ENCODE measurements at places on chromosomes 12 and 14.
A peak's percentile ranks its signal among the peaks of the same experiment; 100 is the strongest.

- DNase-seq = no peak
These were observed 60.8 kb downstream of the PDE6H start for GRCh38 chr12:15033641-15034040.

- DNase-seq = no peak
These were observed 78.6 kb downstream of the KCNK13 start for GRCh38 chr14:90140298-90140955.

DNA sequence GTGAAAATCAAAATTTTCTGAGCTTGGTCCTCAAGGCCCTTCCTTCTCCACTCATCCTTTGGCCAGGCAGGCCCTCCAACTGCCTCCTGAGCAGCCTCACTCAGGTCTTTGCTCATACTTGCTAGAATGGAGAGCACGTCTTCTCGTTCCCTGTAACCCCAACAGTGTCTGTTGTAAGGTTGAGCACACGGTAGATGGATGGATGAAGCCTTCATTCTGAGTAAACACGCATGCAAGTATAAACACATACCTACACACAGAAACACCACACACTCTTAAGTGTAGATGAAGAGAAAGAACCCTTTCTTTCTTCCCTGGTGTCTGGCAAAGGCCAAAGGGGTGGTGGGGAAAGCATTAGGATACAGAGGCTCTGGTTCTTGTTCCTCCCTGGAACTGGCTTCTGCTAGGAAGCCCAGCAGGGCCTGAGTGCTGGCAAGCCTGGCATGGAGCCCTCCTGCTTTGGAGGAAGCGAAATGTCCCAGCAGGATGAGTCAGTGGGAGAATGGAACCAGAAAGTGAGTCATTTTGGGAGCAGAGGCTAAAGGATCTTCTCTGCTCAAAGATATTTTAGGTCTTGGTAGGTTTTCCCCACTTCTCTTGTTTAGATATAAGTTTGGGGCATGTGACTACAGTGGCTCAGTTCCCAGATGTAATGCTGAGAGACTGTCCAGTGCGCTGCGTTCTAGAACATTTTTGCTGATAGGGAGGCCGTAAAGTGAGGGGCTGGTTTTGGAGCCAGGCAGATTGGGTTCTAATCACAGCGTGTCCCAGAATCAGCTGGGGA lies 127.4 kb downstream of the CACNA1C start:
- DNase-seq = no peak

DNA sequence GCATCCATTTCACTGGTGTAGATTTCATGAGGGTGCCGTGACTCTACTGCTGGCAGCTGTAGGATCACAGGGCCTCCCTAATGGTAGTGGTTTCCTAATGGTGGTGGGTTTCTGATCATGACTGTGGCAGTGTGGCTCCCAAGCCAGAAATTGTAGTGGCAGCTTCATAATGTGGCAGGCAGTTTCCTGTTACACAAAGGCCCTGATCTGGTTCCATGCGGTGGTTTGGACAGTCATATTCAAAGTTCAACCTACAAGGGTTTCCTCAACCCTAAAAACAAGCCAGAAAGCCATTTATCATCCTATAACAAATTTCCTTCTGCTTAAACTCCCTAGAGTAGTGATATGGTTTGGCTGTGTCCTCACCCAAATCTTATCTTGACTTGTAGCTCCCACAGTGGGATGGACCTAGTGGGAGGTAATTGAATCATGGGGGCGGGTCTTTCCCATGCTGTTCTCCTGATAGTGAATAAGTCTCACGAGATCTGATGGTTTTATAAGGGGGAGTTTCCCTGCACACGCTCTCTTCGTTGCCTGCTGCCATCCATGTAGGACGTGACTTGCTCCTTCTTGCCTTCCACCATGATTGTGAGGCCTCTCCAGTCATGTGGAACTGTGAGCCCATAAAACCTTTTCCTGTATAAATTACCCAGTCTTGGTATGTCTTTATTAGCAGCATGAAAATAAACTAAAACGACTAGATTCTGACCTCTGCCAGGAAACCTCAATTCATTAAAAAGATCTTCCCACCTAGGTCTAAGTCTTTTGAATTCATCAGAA lies 257.1 kb downstream of the EFCAB11 start:
- no peak for DNase-seq

DNA sequence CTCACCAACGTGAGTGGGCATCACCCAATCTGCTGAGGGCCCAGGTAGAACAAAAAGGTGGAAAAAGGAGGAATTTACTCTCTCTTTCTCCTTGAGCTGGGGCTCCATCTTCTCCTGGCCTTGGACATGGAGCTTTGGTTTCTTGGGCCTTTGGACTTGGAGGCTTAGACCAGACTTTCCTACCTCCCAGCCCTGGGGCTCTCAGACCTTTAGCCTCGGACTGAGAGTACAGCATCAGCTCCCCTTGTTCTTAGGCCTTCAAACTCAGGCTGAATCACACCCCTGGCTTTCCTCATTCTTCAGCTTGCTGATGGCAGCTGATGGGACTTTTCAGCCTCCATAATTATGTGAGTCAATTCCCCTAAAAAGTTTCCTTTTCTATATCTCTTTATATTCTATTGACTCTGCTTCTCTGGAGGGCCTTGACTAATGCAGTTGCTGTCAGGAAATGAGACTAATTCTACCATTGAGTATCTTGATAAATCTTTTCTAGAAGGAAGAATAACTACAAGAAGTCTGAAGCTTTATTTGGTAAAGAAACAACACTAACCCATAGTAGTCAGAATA lies 15.9 kb upstream of the CLEC4E start:
- DNase-seq = no peak

GRCh38 chr12:70721216-70721615 lies 84.0 kb upstream of the PTPRB start:
- DNase-seq = no peak

DNA sequence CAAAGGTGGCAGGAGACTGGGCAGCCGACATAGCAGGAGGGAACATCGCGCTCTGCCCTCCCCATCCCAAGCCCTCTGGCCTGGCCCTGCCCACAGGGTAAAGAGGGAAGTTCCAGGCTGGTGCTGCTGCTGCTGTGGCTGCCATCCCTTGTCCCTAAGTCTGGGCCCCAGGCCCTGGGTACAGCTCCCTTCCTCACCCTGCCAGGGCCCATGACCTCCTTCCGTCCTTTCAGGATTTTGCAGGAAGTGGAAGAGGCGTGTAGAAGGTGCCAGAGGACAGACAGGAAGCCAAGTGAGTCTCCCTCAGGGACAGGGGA lies 14.7 kb upstream of the NCOR2 start:
- DNase-seq = no peak

GRCh38 chr12:121723200-121723599 lies 10.6 kb downstream of the TMEM120B start:
- DNase-seq = no peak

DNA sequence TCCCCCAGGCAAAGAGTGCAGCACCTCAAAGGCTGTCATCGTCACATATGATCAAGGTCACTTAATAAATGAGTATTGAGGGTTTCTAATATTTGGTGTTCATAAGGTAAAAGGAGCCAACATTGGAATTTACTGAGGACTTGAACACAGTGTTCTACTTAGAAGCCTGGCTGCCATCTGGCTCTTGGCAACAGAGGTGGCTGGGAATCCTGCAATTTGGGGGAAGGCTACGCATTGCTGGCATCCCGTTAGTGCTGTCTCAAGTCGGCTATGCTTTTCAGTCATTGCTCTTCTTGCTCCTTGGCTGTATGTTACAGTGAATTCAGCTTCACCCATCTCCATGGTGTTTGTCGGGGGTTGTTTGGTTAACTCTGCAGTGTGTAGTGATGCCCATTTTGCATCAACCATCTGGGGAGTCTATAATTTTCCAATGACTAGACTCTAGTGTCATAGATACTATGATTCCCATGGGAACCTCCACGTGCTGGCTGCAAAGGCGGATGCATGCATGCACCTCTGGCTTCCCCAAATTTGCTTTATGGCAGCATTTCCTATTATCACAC lies 12.9 kb upstream of the SLC24A4 start:
- no peak for DNase-seq

GRCh38 chr12:3364661-3365462 lies 126.1 kb upstream of the PRMT8 start:
- DNase-seq = no peak

DNA sequence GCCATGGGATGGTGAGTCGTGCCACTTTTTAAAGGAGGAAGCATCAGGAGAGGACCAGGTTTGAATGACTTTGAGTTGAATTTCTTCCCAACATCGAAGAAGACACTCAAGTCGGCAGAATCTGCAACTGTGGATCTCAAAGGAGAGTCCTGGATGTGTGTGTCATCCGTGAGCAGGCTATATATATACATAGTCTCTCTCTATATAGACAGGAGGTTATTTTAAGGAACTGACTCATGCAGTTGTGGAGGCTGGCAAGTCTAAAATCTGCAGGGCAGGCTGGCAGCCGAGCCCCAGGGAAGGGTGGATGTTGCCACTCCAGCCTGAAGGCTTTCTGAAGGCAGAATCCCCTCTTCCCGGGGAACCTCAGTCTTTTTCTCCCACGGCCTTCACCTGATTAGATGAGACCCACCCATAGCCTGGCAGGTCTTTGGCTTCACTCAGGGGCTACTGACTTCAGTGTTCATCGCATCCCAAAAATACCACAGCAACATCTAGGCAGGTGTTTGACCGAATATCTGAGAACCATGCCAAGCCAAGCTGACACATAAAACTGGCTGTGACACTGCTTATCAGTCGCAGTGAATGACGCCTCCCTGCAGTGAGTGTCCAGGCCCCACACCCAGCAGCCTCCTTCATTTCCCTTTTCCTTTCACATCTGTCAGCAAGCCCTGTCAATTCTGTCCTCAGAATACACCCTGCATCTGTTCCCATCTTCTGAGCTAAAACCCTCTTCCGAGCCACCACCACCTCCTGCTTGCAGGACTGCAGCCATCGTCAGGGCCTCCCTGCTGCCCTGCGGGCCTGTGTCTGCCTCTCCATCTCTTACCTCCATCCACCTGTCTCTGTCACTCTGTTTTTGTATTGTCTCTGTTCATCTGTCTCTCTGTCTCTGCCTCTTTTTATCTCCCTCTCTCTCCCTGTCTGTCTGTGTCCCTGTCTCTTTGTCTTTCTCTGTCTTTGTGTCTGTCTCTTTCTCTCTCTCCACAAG lies 54.0 kb downstream of the ZNF664 start:
- no peak for DNase-seq

- DNase-seq = peak; percentile 57
These were observed 1.0 kb downstream of the NCOR2 start for GRCh38 chr12:124566161-124566996.

GRCh38 chr12:96878704-96879103 lies 28.4 kb upstream of the NEDD1 start:
- DNase-seq = no peak

DNA sequence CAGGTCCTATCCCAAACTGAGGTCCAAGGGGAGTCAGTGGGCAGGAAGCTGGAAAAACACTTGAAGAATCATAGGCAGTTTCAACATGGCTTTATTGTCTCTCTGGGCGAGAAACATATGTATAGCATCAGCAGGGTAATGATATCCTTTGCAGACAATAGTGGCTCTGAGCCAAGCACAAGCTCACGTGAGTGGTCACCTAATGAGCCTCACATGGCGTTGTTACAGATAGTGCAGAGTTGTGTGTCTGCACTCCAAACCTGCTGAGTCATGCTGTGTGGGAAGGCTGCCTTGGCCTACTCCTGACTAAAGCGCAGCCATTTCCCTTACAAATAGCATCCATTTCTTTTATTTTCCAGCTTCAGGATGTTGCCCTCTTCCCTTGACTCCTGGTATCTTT lies 105.2 kb upstream of the SYT1 start:
- DNase-seq = no peak

- no peak for DNase-seq
These were observed 73.9 kb downstream of the AKAP6 start for GRCh38 chr14:32403021-32403420.

GRCh38 chr14:99073431-99073830 lies 198.6 kb downstream of the BCL11B start:
- peak; percentile 33 for DNase-seq

GRCh38 chr12:58086006-58086405 lies 144.6 kb downstream of the ATP23 start:
- DNase-seq = no peak

- DNase-seq = no peak
These were observed 1.6 kb upstream of the HOXC12 start for GRCh38 chr12:53952871-53953734.

All from NCI-H2107 (cell line).